Left hindlimb (tissue), 1 donor: ENCODE measurements at places on chromosomes 6 and 20.

DNA sequence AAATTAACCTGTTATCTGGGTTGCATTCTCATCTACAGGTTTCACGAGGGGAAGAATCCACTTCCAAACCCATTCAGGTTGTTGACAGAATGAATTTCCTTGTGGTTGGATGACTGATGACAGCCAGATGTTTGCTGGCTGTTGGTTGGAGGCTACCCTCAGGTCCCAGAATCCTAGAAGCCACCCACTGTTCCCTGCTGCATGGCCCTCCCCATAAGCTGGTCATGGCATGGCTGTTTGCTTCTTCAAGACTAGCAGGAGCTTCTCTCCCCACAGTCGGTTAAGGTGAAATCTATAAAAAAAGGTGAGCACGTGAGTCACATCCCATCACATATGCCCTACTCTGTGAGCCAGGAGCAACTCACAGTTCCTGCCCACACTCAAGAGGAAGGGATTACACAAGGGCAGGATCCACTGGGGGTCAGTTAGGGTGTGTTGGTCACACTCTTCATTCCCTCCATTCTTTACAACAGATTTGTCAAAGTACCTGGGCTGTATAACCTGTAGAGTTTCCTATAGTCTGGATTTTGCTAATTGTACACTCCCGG lies 19.5 kb upstream of the RPS10 start:
- no peak for DNase-seq

DNA sequence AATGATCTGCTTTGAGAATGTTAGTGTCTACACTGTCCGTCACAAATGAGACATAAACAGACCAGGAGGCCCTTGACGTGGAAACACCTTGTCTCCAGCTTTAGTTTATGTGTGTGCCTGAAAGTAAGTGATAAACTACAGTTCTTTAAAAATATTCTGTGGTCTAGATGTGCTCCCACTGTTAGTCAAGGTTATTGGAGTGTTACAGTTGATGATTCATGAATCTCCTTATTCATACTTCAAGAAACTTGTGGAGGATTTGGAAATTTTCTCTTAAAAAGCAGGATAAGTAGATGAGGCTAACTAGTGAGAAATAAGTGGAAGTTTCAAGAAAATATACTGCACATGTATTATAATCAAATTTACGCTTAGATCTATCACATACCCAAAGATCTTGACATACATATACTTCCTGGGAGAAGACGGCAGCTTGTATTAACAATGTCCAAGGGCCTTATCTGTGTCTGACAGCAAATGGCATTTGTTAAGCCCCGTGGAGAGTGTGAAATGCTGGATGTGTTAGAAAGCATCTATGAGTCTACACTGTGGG lies 90.5 kb upstream of the MBOAT1 start:
- no peak for DNase-seq

- DNase-seq = no peak
These were observed 264.3 kb downstream of the PTPRK start for GRCh38 chr6:128256095-128256494.

GRCh38 chr6:159682295-159682694 lies 10.7 kb downstream of the SOD2 start:
- DNase-seq = no peak

DNA sequence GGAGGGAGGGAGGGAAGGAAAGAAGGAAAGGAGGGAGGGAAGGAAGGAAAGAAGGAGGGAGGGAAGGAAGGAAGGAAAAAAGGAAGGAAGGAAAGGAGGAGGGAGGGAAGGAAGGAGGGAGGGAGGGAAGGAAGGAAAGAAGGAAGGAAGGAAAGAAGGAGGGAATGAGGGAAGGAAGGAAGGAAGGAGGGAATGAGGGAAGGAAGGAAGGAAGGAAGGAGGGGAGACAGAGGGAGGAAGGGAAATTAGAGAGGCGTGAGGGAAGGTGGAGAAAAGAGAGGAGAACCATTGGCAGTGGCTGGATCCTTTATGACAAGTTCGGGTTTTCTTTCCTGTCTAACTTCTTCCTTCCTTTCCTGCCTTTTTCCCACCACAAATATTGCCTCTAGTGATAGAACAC lies 22.3 kb upstream of the SUPT3H start:
- no peak for DNase-seq

GRCh38 chr20:23437126-23437899 lies 2.2 kb upstream of the CSTL1 start:
- no peak for DNase-seq

DNA sequence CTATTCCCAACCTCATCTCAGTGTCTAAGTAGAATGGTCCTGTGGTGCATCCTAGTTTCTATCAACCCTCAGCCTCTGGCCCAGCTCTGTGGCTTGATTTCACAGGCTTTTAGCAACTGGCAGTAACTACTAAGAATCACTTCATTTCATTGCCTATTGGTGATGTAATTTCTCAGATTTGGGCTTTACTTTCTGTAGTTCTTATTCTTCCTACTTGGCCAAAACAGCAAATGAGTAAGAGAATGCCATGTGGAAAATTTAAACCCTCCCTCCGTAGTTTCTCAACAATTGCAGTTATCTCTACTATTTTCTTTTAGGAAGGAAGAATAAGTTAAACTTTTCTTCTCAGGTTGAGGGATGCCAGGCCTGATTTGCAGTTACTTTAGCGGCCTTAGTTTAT lies 387.3 kb downstream of the CDKAL1 start:
- DNase-seq = no peak
